ENCODE measurements at places on chromosomes 4 and X.

GRCh38 chr4:27008679-27009078 is 148.0 kb downstream of the STIM2 start:
- DNase-seq = no peak

GRCh38 chr4:106287353-106287969 is 28.5 kb downstream of the TBCK start:
- DNase-seq = peak; percentile 13

DNA sequence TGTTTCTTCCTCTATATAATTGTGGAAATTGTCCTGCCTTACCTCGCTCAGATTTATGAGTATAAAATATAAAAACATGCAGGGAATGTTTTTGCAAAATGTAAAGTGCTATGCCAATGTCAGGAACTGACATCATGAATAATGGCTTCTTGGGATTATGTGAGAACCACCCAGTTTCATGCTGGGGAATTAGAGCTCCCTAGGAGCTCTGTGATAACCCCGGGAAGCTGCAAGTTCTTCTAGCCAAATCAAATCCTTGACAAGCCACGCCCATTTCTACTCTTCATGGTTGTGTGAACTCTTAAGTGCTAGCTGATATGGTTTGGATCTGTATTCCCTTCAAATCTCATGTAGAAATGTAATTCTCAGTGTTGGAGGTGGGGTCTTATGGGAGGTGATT is 85.9 kb upstream of the PAK3 start:
- no peak for DNase-seq

DNA sequence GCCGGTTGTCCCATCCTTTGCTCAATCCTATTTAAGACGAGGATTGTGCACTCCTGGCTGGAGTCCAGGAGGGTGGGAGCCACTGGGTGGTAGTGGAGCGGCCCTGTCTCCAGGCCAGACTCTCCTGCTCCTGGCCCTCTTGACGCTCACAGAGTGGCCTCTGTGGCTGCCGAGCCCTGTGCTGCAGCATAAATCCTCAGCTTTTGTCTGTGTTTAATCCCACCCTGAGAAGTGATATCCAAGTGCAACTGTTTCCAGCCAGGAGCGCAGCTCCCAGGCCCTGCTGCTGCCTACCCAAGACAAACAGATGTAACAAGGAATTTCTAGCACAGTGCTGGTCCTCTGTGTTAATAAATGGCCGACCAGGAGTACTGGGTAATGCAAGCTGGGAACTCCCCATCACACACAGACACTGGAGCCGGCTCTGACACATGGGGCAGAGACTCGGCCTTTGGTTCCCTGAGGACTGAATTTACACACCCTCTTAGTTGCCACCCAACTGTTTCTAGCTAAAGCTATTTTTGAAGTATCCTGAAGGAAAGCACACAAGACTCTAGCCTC is 85.3 kb downstream of the GATB start:
- no peak for DNase-seq

DNA sequence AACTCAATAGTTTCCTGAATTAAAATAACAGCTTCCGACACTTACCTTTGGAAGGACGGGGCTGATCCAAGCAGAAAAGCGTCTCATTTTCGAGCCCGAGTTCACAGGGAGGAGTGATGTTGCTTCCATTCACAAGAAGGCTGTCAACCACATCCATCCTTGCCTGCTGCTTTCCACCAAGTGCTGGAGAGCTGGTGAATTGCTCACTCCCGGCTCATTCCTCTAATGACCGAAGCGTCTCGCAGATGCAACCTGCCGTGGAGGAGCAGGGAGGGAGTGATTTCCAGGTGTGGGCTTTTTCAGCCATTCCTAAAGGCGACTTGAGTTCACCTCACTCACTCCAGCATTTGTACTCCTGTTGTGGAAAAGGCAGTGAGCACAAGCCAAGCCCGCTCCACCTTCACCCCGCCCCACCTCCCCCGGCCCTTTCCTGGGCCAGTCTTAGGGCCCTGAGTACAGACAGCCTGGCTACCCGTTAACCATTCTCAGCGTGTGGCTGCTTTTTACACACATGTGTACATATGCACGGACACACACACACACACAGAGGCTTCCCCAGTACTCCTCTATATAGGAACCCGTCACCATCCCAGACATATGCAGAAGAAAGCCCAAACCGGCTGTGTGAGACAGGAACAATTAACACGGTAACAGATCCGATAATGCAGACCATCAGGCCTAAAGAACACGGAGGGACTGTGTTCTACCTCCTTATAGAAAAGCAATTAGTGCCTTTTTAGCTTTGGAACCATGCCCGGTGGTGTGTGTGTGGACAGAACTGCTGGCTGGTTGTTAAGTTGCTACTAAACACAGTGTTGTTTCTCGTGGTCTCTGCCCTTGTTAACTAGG is at the start of gene CCKAR:
Gene CCKAR (minus strand): TSS at position 374 of the 849 bp plus-strand sequence. CDS start 217 bp downstream, at position 157.
- DNase-seq = no peak

DNA sequence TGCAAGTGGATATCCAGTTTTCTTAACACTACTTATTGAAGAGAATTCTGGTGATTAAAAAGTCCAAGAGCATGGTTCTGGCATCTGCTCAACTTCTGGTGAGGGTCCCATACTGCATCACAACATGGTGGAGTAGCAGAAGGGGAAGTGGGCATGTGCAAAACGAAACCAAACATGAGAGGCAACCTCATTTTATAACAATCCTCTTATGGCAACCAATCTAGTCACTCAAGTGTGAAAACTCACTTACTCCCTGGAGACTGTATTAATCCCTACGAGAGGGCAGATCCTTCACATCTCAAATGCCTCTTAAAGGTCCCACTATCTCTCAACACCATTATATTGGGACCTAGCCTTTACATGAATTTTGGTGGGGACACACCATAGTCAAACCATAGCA is 55.4 kb upstream of the TRO start:
- no peak for DNase-seq

DNA sequence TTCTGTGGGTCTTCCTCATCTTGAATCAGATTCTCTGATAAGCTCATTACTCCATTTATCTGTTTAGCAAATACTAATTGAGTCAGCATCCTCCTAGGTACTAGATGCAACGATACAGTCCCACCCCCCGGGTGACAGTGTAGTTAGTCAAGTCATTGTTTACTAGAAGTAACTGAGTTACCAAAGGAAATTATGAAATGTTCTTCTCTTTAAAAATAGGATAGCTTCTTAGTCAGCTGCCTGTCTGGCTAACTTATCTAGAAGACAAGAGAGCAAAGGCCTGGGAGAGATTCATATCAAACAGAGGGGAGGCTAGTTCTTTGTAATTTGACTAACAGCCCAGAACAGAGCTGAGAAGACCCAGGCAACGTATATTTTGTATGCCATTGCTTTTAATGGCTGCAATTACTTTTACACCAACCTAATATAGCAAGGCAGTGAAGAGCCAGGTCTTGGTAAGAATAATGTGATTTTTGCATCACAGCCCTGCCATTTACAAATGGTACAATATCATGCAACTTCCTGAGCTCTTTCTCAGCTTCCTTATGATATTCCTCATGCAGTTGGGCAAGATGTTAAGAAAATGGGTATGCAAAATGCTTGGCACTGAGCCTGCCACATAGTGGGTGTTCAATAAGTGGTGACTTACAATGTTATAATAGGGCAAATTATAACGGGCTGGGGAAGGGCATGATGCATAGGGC is 149.9 kb downstream of the CHIC2 start:
- DNase-seq = peak; percentile 88

DNA sequence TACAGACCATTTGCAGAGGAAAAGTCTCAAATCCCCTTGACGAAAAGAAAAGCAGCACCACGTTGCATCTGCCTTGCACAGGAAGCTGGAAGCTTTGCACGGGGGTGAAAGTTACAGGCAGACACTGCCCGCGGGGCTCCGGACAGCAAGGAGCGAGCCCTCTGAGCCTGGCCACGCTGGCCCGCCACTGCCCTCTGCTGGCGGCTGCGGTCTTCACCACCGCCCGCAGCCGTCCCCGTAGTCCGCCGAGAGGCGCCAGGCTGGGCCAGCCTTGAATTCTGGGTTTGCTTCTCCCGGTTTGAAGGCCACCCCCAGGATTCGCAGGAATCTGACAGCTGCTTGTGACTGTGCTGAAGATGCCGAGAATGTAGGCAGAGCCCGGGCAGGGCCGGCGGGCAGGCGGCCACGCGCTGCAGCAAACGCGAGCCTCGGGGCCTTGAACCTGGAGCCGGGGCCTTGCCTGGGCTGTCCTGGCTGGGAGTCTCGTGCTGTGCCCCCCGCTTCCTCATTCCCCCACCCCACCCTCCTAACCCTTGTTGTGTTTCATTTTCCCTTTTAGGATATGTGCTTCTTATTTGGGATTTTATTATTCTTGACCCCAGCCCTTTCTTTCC is 49.2 kb downstream of the ENPP6 start:
- DNase-seq = peak; percentile 81

DNA sequence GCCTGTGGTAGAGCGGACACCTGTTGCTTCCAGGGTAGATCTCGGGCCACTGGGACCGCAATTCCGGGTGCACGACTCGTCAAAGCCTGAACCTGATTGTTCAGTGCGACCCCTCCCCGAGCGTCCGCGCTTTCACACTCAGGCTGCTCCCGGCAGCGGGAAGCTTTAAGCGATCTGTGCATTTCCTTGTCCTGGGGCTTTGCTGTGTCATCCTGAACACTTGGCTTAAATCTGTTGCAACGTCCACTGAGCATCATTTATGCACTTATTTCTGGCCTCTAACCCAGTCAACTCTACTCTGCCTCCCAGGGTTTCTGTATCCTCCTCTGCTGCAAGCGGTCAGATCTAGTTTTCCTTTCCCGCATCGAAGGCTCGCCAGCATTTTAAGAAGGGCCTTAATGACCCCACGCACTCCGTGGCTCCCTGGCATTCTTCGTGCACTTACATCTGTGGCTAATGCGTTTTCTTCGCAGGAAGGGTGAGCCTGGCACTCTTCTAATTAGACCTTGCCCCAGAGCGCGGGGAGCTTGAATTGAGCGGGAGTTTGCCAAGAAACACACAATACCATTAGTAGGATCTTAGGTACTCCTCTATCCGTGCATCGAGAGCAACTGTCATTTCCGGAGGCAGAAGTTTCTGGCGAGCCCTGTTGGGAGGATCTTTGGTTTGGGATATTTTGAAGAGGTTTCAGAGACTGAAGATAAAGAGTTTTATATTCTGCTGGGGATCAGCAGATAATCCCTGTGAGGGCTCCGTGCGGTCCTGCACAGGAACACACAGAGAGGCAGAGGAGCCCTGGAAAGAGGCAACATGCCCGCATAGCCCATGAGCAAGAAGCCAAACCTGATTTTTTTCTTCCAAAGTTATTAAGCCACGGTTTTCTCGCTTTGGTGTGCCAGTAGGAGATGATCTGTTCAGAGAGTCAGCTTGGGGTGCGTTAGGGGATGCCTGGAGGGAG is 654 bp upstream of the DDIT4L start:
- peak; percentile 0 for DNase-seq

GRCh38 chr4:56768316-56768715 is 53.2 kb downstream of the SPINK2 start:
- DNase-seq = peak; percentile 43

GRCh38 chrX:100085846-100086245 is 324.2 kb downstream of the PCDH19 start:
- DNase-seq = no peak

- DNase-seq = no peak
Observed at GRCh38 chrX:148661035-148661434, 160.6 kb downstream of the AFF2 start.

- no peak for DNase-seq
Observed at GRCh38 chr4:128349921-128350320, 62.3 kb upstream of the PGRMC2 start.

- DNase-seq = no peak
Observed at GRCh38 chr4:8579526-8580320, 469 bp upstream of the GPR78 start.

DNA sequence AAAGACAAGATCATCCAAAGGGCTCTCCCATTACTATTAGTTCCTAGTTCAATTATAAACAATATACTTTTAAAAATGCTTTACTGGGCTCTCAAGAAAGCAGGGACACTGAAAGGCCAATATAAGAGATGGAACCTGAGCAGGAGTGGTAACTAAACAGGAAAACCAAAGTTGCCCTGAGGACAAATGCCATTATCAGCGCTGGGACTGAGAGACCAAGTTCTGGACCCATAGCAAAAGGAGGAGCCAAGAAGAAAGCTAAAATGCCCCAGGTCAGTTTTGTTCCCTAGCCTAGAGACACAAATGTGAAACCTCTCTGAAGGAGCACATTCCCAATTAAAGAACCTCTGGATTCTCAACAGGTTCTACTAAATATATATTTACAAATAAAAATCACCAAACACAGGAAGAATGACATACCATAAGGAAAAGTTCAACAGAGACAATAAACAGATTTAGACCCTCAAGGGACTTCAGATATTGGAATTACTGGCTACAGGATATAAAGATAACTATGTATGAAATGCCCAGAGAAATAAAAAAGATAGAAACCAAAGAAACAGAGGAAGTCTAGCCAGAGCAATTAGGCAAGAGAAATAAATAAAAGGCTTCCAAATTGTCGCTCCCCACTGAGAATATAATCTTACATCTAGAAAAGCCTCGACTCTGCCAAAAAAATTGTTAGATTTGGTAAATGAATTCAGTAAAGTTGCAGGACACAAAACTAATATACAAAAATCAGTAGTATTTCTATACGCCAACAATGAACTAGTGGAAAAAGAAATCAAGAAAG is 67.1 kb downstream of the KLHL8 start:
- DNase-seq = no peak

GRCh38 chr4:154478128-154478527 is 13.5 kb downstream of the DCHS2 start:
- no peak for DNase-seq

DNA sequence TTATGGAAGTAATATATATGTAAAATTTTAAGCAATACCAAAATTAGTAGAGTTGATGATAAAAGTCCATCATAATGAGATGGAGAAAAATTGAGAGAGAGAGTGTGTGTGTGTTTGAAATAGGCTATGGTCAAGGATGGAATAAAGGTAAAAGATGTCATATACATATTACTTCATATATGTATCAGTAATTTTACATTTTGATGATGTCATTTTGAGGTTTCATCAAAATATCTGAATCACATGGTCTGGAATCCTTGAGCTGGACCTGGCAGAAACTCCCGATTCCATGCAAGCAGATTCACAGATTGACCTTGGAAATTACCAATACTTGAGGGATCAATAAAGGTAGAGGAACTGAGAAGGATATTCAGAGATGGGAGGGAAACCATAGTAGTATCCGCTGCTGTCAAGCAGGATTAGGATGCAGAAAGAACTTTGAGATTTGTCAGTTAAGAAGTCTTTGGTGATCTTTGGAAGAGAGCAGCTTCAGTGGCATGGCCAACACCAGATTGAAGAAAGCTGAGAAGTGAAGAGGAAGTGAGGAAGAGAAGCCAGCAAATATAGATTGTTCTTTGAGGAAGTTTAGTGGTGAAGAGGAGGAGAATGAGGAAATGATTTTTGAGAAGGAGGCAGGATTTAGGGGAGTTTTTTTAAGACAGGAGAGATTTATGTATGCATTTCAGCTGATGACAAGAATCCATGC is 21.5 kb downstream of the DNAAF6 start:
- peak; percentile 30 for DNase-seq

- peak; percentile 81 for DNase-seq
Observed at GRCh38 chr4:109998867-109999584, 86.3 kb downstream of the EGF start.

- no peak for DNase-seq
Observed at GRCh38 chrX:102835504-102836146, 101.4 kb upstream of the RAB40AL start.

Data from suppressor macrophage treated with lipopolysaccharide for 4 hours (primary cell).